ENCODE measurements at places on chromosomes 1 and 21.

DNA sequence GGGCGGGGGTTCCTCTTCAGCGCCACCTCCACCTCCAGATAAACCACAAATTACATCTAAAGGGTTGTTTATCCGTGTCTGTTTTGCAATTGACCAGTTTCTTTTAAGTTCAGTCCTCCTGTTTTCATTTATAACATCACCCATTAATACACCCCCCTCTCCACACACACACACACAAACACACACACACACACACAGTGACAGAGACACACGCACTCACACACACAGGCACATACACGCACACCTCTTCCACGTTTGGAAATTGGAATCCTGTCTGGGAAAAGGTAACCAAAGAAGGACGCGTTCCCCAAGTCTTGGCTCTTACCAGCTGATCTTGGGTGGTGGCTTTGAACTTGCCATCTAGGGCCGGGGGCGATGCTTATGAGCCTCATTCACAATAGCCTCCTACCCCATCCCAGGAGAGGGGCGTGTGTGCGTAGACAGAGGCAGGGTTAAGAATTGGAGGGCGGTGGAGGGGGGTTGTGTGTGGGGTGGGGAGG, 442 bp upstream of the CSMD2 start:
- no peak for DNase-seq

DNA sequence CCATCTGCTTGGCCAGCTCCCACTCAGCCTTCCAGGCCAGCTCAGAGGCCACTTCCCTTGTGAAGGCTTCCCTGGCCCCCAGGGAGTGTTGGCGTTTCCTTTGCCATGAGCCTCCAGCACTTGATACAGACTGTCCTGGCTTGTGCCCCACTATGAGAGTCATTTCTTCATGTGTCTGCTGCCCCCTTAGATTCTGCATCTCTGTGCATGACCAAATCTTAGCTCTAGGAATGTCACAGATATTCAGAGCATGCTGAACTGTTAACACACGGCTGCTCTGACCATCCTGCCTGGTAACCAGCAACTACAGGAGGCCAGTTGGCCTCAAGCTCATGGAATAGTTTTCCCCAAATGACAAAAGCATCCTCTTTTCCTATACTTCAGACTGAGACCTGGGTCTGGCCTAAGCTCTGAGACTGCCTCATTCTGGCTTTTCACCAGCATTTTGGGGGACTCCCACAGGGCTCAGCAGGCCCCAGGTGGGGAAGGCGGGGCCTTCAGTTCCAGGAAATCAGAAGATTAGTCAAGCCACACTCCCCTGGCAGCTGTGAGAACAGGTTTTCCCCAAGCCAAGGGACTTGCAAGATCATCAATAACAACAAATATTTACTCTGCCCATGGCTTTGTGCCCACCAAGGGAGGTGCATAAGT, 182.6 kb upstream of the EDN2 start:
- DNase-seq = no peak

GRCh38 chr1:243944429-243945160, 94.6 kb upstream of the AKT3 start:
- DNase-seq = peak; percentile 76

- no peak for DNase-seq
Observed at GRCh38 chr1:89883030-89883379, 62.2 kb downstream of the LRRC8D start.

GRCh38 chr21:31132574-31133242, 94.4 kb upstream of the KRTAP19-8 start:
- no peak for DNase-seq

GRCh38 chr1:81414488-81415015, 386.2 kb upstream of the ADGRL2 start:
- DNase-seq = peak; percentile 81

DNA sequence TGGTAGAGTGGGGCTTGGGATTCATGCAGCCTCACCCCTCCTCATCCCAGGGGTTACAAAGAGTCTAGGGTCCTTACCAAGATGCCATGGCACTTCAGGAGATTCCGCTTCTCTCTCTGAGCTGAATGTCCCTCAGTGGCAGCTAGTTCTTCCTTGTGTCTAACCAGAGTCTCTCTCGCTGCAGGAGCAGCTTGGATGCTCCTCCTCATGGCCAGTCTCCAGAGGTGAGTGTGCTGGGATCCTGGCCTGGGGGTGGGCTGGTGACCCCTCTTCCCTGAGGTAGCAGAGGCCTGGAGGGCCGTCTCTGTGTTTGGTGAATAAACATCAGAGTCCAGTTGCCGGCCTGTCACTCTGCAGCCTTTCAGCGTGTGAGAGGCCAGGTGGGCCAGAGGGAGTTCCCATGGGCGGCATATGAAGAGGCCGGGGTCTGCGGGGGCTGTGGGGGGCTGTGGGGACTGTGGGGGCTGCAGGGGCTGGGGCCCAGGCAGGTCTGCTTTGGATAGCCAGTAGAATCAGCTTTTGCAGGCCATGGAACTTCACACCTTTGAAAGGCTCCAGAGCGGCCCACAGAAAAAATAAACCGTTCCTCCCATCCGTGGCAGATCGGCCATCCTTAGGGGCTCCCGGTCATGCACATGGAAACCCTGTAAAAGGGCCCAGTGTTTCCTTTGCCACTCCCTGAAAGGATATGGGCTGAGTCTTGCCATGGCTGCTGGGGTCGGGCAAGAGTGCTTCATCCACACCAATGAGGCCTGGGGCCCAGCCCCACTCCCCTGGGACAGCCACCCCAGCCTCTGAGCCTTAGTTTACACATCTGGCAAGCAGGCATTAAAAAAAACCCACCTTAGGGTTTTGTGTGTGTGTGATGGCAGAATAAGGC, 256.4 kb downstream of the FOXD2 start:
- no peak for DNase-seq

- DNase-seq = no peak
Observed at GRCh38 chr1:60427701-60428100, 354.1 kb upstream of the C1orf87 start.

- no peak for DNase-seq
Observed at GRCh38 chr1:23699280-23700179, 7.9 kb downstream of the RPL11 start.

GRCh38 chr1:62900566-62900965, 116.6 kb downstream of the ATG4C start:
- peak; percentile 14 for DNase-seq

DNA sequence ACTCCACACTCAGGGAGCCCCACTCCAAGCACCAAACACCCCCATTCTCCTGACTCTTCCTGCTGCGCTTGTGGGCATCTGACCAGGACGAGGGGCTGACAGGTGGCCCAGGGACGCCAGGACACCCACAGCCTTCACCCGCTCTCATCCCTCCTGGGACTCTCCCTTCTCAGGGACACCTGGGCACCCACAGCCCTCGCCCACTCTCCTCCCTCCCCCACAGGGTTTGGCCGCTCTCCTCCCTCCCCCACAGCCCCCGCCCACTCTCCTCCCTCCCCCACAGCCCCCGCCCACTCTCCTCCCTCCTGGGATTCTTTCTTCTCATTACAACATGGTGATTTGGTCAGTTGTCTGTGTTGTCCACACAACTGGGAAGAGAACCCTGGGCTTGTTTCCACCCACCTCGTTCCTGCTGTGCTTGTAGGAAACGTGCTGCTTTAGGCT, 43.4 kb downstream of the PRDM15 start:
- DNase-seq = no peak

All from iPS-NIHi11 (cell line).